NCI-H187 (cell line): ENCODE measurements at places on chromosomes 2 and 18.

- no peak for DNase-seq
Observed at GRCh38 chr18:28510210-28510609, 333.3 kb upstream of the CDH2 start.

DNA sequence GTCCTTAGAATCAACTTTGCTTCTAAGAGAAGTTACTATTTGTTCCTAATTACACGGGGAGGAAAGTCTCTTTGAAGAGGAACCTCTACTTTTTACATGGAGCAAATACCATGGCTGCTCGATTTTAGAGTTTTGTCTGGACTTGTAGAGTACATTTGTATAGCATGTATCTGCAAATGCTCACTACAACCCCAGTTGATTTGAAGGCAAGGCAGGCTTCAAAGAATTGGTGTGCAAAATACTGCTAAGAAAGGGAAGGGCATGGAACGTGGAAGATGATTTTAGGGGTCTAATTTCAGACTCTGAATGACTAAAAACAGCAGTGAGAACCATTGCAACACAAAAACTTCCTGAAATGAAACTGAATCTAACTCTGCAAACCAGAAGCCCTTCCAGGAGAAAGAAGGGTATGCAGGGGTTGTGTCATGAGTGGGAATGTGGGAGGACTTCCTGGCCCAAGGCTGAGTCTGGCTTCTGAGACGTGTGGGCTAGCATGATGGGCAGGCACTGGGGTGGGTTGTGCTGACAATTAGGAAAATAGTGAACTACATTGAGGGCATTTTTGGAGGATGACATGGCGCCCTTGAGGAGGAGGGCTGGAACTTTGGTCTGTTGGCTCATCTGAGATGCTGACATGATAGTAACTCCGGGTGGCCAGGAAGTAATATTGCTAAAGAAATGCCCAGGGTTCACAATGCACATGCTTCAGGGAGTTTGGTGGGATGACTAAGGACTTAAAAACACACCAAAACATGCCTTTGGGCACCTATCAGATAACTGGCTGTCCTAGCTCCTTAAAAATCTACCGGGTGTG lies 18.9 kb upstream of the IL1R2 start:
- no peak for DNase-seq

DNA sequence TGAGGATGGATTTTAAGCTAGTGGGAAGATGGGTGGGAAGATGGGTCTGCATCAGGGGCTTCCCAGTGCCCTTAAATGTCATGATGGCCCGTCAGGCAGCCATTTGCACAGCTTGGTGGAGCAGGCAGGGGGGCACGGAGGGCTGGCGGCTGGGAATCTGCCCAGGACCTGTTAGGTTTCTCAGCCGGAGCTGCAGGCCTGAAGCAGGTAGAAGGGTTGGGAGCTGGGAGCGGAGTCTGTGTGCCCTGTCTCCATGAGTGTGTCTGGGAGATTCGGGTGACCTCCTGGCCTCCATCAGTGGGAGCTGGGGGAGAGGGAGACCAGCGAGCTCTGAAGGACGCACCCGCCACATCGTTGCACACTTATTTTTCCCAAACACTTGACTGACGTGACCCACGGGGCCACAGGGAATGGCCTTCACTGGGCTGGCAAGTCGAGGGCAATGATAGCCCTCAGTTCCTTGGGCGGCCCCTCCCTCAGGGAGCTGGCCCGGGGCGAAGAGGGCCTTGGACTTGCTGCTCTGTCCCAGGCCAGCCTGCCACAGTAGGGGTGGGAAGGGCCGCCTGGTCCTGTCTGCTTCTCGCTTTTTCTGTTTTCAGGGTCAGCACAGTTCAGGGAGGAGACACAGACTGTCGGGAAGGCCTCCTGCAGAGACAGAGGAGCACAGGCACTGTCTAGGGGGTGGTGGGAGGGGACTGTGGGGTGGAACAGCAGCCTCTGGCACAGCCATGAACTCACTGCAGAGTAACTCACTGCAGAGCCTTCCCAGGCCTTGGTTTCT lies 236.8 kb downstream of the ZBTB7C start:
- DNase-seq = no peak

GRCh38 chr2:219220652-219221402 lies 2.1 kb upstream of the ABCB6 start:
- no peak for DNase-seq

- DNase-seq = no peak
Observed at GRCh38 chr2:140496714-140497113, 1634.1 kb downstream of the LRP1B start.

DNA sequence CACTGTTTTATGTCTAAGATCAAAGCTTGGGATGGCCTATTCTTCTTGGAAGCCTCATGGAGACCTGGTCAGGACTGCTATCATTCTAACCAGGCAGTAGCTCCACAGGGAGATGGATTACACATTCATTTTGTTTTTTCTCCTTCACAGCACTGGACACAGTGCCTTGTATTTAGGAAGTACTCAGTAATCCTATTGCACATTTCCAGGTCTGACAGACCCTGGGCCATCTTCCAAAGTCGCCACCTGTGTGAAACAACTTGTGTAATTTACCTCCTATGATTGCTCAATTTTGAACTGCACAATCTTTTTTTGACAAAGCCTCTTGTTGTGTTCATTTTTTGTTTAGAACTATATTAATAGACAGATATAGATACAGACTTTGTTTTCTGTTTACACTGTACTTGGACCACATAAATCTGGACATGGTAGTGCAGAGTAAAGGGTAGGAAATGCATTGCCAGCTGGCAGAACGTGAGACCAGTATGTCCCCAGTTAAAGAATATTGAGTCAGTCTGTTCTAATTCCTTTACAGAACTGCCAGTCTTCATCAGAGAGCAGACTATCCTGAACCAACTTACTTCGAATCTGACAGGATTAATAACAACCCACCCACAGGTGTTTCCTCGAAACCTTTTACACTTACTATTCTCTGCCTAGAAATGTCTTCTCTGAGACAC lies 277.8 kb upstream of the CYRIA start:
- no peak for DNase-seq

- no peak for DNase-seq
Observed at GRCh38 chr2:157509744-157510143, 65.9 kb upstream of the CYTIP start.

DNA sequence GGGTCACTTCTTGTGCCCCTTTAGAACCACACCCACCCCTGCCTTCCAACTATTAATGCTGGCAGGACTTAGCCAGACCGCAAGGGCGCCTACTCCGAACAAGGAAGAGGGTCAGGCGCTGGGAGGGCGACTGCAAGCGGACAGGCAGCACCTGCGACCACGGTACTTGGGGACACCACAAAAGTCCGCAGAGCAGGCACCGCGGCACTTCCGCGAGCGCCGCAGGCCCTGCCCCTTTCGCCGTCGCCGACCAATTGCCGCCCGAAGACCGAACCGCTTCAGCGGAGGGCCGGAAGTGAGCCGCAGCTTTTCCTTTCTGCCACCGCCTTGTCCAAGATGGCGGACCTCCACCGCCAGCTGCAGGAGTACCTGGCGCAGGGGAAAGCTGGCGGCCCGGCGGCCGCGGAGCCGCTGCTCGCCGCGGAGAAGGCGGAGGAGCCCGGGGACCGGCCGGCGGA lies at the start of gene SFT2D3:
Gene SFT2D3 (plus strand): TSS at position 305 of the 458 bp plus-strand sequence. CDS start 32 bp downstream, at position 337.
- peak; percentile 44 for DNase-seq

DNA sequence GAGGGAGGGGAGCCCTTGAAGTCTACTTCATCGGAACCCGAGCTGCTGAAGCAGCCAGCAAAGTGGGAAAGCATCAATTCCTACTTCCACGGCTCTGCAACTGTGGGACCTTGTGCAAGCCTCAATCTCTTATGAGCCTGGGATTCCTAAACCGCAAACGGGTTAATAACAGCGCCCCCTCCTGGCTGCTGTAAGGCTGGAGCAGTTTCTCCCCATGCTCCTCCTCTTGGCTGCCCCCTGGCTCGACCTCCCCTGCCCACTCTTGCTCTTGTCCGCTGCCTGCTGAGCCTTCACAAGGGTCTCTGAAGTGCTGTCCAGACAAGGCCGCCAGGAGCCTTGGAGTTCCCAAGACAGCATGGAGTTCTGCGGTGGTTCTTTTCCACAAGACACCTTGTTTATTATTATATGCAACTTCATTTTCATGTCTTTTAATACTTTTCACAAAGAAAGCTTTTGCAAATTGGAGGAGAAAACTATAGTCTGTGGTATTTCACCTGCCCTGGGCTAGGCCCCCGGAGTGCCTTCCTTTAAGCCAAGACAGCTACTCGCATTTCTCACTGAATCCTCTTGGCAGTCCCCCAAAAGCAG lies 157.2 kb downstream of the DDX1 start:
- no peak for DNase-seq

DNA sequence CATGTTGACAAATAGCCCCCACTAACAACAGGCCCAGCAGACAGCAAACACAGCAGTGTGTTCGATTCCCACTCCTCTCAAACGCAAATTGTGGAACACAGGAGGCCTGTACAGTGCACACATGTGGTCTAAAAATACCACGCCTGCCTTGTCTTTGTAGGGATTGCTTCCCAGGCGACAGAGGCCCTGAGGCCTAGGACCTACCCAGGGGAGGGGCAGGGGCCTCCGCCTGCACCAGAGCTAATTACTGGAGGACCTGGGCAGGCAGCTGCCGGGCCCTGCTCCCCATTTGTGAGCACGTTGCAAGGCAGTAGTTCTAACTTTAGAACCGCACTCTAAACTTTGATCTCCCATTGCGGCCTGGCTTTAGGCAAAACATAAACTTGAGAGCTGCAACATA lies 316.0 kb downstream of the TXNL1 start:
- no peak for DNase-seq

DNA sequence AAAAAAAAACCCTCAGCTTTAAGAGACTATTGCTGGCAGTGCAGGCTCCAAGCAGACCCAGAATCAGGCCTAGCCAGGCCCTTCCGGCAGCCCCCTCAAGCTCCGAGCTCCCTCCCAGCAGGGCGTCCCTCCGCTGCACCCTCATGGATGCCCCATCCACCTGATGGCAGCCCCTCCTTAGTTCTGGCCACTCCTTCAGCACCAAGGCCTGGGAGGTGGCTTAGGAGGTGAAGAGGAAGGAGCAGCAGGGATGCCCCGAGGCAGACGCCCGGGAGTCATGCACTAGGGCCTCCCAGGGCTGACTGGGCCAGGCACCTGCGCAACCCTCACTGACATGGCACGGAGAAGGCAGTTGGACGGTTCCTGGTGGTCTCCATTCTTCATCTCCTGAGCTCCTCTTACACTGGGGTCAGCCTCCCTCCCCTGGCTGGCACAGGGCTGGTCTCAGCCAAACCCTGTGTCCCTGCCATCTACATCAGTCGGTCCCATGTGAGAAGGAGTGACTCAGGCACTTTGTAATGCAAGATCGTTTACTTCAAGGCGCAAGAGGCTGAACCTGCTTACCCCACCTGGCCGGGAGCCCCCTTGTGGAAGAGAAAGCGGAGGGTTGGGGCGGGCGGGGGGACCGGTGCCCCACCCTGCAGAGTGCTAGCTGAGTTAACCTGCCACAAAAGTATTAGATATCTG lies 53.5 kb upstream of the ID2 start:
- DNase-seq = no peak

DNA sequence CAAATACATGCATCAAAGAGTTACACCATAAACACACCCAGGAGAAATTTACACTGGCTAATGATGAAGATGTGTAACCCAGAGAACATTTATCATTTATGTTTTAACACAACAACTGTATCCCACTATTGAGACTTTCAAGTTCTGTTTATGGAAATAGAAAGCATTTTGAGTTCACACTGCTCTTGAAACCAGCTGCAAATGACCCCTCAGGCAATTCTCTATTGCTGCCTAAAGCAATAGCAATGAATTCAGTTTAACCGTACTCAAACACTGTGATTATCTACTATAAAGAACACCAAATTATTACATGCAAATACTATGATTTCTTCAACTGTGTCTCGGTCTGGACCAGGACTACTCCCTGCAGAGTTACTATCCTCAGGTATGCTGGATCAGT lies 452.7 kb upstream of the NRXN1 start:
- no peak for DNase-seq

- no peak for DNase-seq
Observed at GRCh38 chr2:54709336-54709809, 14.1 kb upstream of the EML6 start.

DNA sequence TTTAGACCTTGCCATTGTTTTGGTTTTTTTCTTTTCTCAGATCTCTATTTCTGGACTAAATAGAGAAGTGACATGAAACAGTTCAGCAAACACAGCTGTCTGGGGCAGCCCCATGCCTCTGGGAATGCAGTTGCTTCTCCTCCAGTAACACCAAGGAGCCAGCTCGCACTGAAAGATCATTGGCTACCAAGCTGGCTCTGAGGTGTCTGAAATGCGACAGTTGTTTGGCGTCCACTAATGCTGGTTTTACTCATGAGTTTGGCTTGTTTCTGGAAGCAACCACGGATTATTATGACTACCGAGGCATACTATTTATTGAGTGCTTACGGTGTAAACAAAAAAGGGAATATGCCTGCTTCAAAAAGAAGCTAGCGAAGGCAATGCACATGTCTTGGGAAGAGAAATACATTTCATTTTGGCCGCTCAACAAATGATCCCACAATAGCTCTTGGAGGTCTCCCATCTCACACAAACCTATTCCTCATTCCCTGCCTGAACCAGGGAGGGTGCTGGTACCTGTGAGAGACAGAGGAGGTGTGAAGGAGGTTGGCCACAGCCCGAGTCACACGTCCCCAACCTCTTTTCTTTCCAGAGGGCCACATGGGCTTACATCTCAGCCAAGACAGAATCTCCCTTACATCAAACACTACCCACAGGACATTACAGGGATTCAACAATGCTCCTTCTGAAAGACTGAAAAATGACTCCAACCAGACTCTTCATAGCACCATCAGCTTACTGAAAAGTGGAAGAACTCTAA lies 37.5 kb upstream of the NEB start:
- DNase-seq = no peak
